Smooth muscle cell of the pulmonary artery (primary cell): ENCODE measurements at places on chromosomes 1 and 21. TPM values are rescaled to one million over a fixed set of nuclear protein-coding genes. Genes with fewer than 3 reads are reported as not detected.

NFASC gene
- 42.0 and 47.6 TPM in 2 replicates for total RNA-seq

PTGER3 gene
- 2.8 and 16.2 TPM in 2 replicates for total RNA-seq

RBP7 gene
- total RNA-seq: 0.26 TPM in 1 of 2 replicates, not detected in the other

ANKRD35 gene
- 1.8 and 2.5 TPM in 2 replicates for total RNA-seq
